Left cardiac atrium (tissue), 4 donors: ENCODE measurements at places on chromosomes 6 and 20.

- DNase-seq, result no peak
Observed at GRCh38 chr6:11366934-11367637, 134.6 kb upstream of the NEDD9 start.

DNA sequence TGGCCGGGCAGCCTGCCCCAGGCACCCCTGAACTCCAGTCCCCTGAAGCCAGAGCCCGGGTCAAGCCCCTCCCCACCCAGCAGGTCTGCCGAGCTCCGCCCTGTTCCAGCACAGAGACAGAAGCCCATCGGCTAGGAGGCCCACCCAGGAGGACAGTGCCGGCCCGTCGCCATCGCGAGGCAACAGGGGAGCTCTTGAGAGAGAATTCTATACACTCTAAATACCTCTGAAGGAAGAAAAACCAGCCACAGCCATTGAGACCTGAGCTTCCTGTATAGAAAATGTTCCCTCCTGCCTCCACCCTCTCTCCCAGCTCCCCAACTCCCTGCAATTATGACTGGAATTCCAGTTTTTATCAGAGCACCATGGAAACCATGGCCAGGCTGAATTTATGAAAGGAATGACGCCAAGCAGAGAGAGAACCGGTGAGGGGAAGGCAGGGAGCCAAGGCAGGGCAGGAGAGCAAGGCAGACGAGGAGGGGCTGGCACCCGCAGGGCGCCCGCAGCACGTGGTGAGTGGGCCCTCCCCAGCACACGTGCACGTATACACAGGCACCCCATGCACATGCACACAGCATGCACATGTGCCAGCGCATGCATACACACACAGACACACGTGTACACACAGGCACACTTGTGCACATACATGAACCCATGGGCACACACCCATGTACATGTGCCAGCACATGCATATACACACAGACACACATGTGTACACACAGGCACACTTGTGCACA lies 27.6 kb upstream of the MRGBP start:
- DNase-seq, result peak; percentile 20

GRCh38 chr6:96466147-96466863 lies 55.3 kb upstream of the UFL1 start:
- DNase-seq, result no peak

GRCh38 chr6:22848121-22848520 lies 278.8 kb downstream of the HDGFL1 start:
- DNase-seq, result no peak

DNA sequence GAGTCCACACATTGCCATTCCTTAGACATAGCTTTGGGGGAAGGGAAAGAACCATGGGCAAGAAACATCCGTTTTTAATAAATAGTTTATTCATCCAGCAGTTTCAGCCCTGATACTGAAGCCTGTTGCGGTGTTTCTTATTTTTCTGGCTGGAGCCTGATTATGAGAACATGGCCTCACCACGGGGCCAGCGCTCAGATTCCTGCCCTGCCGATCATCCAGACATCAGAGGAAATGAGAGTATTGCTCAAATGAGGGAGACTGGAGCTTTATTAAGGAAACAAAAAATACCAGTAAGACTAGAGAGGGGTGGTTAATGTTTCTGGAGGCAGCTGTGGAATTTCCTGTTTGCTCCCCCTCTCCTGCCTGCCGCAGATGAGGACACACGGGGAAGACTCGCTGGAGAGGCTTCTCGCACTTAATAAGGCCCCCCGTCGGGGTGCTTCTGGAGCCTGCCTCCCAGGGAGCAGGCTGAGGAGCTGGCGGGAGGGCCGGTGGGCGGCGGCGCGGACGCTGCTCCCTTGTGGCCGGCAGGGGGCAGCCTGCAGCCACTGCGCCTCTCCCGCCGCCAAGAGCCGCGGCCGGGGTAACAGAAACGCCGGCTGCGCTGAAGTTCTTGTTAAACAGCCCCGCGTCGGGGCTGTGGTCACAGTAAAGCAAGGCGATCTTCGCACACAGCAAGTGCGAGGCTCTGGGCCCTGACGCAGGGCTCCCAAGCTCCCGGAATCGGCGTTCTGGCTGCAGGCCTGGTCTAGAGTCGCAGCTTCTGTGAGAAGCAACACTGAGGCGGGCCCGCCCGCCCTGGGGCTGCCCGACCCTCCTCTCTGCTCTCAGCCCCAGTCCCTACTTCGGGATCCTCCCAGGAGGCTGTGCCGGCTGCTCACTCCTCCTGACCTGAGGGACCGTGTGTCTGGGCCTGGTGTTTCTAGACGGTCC lies 17.5 kb downstream of the LEMD2 start:
- peak; percentile 80 for DNase-seq

GRCh38 chr6:135921188-135921587 lies 69.7 kb downstream of the PDE7B start:
- no peak for DNase-seq

DNA sequence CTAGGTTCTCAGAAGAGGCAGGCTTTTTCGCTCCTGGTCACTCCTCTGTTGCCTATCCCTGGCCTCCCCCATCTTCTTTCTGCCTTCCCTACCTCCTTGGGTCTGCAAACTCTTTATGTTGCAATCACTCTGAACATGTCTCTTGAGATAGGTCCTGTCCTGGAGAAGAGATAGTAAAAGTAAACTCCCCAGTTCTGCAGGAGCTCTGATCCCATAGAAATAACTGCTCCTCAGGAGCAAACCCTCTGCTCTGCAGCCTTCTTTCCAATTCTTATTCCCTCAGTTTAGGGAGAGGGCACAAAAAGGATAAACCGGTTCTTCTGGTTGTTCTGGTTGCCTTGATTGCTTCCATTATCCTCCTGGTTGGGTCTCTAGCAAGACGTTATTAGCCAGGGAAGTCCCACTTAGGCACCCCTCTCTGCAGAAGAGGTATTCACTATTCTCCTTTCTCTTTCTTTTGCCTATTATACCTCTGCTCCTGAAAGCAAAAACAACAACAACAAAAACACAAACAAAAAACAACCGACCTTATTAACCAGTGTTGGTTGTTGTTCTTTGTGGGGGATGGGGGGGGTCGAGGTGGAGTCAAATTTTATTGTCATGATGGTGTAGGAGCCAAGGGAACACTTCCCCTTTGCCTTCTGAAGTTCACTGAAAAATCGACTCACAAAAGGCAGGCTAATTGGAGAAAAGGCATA lies 973 bp downstream of the TRIM38 start:
- DNase-seq, result no peak

DNA sequence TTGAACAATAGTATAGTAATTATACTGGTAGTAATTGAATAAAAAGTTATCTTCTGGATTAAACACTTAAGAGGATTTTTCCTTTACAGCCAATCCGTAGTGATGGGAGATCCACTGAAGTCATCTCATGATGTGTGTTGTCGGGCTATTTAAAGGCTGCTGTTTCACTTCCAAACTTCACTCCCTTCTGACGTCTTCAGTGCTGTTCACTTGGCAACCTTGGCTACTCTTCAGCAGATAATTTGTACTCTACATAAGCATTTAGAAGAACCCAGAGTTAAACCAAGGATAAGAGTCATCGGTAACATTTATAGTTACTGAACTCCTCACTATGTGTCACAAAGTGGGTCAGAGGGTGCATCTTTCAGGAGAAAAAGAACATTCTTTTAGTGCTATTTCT lies 179.1 kb upstream of the EYA4 start:
- peak; percentile 22 for DNase-seq

DNA sequence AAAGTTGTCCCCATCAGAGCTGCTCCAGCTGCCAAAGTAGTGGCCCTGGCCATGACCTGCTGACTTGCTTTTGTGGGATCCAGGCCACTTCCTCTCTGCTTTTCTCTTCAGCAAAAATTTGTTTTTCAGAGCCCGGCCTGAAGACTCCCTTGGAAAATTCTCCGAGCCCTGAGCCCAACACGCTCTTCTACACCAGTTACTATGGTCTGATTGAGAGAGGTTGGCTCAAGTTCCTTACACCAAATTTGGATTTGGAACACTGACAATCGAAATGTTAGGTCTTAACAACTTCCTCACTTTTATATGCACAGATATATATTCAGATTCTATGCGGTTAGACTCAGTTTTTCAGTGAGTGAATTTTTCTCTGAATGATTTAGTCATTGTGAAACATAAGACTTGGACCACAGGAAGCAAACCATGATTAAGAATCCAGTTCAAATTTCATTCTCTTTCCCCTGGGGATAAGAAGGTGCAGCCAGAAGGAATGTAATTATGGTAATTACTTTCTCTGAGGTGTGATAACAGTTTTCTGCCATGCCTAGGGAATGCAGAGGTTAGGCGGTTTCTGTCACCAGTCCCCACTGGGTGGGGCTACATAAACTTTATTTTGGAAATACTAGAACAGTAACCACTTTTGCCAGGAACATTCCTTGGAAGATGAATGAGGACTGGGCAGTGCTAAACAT lies 365.2 kb downstream of the SYNE1 start:
- peak; percentile 42 for DNase-seq

DNA sequence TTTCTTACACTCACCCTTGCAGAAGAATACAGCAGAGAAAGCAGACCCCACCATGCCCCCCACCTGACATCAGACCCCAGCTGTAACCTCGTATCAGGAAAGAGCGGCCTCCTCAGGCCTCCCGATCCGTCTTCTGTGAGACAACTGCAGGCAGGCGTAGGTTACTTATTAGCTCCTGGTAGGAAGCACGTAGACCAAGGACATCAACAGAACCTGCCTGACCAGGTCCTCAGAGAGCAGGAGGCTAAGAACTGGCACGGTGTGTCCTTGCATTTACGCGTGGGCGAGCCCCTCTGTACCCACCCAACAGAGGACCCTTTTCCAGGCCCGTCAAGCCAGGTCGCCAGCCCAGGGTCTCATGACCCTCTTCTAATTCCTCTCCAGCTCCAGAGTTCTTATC lies 51.0 kb downstream of the ABHD12 start:
- DNase-seq, result no peak

DNA sequence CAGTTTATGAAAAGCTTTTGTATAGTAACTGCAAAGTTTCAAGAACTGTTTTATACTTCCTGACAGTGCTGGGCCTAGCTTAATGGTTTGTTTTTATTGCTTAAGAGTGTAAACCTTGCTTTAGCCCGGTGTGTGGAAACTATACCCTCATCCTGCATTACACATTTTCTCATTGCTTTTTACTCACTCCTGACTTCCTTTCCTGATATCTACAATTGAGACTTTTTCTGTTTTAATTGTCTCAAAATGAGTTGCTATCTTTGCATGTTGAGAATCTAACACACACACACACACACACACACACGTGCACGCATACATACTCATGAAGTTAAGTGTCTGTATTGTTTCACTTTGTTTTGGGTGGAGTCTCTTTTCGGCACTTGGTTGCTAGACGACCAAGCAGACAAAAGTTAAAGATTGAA lies 16.7 kb downstream of the BMP2 start:
- DNase-seq, result no peak

GRCh38 chr20:33600981-33601380 lies 61.1 kb upstream of the C20orf144 start:
- no peak for DNase-seq

DNA sequence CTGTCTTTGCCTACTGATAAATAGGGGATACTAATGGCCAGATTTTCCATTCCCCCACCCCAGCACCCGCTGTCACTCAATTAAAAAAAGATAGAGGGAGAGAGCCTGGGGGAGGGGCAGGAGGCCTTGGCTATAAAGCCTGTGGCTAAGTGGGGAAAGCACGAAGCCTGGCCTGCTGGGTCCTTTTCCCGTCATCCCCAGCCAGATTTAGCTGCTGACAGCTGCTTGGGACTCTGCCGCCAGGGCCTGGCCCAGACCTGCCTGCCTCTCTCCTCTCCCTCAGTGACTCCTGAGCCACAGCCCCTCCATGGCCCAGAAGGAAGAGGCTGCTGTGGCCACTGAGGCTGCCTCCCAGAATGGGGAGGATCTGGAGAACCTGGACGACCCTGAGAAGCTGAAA lies at the start of gene APOBEC2:
APOBEC2 (plus strand) TSS at position 162 of the 400 bp plus-strand sequence; CDS start at position 308, 146 bp downstream.
- peak; percentile 77 for DNase-seq

- no peak for DNase-seq
Observed at GRCh38 chr6:80094017-80094416, 12.5 kb upstream of the BCKDHB start.

DNA sequence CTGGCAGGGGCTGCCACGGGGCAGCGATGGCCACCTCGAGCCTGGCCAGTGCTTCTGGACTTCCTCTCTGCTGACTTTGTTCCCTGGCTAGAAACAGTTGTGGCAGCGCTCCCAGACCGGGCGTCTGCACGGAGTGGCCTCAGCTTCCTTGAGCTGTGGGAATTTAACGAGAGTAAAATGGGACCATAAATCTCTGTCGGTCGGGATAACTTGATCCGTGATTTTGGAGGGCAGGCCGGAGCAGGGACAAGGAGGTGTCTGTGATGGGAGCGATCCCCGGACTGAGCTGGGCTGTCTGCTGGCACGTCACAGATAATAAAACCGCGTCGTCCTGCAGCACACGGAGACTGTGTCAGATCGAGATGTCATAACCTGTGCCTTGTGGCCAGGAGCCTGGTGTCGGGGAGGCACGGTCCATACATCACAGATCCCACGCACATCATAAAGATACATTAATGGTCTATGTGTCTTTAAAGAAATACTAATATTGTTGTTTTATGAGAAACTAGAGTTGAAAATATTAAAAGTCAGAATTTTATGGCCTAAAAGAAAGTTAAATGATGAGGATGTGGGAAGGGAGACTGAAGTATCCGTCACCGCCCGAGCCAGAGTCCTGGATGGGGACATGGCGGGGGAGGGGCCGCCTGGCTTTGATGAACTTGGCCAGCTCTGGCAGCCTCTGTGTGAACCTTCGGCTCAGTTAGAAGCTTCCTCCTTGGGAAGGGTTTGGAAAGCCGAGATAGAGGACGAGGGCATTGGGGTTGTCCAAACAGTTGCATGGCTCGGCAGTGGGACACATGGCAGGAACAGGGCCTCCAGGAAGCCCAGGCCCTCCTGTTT lies 6.5 kb upstream of the RBBP8NL start:
- peak; percentile 79 for DNase-seq

GRCh38 chr20:60901831-60902230 lies 350.2 kb upstream of the CDH4 start:
- no peak for DNase-seq

DNA sequence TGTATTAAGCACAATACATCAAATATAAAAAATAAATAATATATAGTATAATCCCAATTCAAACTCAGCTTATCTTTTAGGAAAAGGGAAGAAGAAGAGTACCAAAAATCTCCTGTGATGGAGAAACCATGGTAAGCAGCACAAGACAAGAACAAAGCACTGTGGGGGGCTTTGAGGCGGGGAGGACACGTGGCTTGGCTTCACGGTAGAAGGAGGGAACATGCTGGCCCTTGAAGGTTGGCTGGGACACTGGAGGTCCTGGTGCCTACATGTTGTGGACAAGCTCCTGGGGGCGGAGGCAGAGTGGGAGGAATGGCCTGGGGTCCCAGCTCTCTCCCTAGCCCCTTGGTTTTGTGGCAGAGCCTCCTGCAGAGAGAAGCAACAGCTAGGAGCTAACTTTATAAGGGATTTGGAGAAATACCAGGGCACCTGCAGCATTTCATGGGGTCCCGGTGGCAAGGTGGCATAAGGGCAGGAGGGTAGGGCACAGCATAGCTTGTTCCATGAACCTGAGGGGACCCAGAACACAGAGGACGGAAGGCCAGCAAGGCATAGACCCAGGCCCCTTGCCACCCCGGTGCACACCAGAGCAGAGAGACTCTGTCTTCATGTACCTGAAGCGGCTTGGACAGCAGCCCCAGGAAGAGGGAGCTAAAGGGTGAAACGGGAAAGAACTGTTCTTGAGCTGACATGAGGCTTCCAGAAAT lies 72.0 kb downstream of the LY86 start:
- no peak for DNase-seq
